Sigmoid colon (tissue), 7 donors: ENCODE measurements at places on chromosomes 11 and 22. TPM values are rescaled to one million over a fixed set of nuclear protein-coding genes. Genes with fewer than 3 reads are reported as not detected.

DNA sequence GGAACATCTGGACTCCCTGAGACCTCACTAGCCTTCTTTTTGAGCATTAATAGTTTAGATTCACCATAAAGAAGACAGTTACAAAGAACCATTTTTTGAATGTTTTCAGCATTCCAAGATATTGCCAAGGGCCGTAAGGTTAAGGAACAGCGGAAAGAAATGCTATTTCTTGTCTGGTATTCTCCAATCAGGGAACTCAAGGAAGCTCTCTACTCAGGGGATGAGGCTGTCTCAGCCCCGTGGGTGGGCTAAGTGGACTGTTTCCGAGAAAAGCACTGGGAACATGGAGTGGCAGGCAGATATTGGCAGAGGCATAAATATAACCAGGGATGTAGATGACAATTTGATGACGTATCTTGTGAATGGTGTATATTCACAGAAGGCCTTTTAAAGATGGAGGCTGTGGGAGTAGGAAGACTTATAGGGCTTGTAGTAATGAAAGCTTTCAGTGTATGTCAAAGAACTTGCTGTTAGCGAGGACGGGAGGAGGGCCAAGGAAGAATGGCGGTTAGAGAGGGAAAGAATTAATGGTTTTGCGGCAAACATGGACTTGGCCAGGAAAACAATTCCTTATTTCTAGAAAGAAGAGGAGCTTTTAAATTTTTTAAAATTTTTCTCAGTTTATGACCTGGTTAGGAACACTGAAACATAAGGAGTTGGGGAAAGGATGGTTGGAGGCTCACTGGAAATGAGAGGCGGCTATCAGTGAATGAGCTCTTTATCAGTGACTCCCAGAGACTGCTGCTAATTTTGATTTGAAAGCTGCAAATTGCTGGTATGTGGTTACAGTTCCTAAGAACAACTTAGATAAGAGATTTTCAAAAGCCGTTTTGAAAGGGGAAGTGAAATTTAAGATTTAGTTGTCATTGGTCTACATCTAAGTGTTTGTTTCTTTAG is 64.6 kb downstream of the ST3GAL4 start:
- no peak overlapping the region for H3K4me3 ChIP-seq
- H3K27ac ChIP-seq, result peak overlapping the region; percentile 10
- H3K4me1 ChIP-seq, result peaks cover 25% of the 10 kb centered on the region
- H3K27me3 ChIP-seq, result no peaks in the 10 kb centered on the region
- H3K36me3 ChIP-seq, result no peaks in the 10 kb centered on the region
- no peak for DNase-seq

- H3K4me1 ChIP-seq, result peaks cover 17% of the 10 kb centered on the region
- H3K4me3 ChIP-seq, result peak overlapping the region; percentile 91
- H3K27me3 ChIP-seq, result no peaks in the 10 kb centered on the region
- H3K27ac ChIP-seq, result peak overlapping the region; percentile 94
- DNase-seq, result peak; percentile 87
Measured at GRCh38 chr11:75582895-75583717, 21.1 kb downstream of the SERPINH1 start.

DNA sequence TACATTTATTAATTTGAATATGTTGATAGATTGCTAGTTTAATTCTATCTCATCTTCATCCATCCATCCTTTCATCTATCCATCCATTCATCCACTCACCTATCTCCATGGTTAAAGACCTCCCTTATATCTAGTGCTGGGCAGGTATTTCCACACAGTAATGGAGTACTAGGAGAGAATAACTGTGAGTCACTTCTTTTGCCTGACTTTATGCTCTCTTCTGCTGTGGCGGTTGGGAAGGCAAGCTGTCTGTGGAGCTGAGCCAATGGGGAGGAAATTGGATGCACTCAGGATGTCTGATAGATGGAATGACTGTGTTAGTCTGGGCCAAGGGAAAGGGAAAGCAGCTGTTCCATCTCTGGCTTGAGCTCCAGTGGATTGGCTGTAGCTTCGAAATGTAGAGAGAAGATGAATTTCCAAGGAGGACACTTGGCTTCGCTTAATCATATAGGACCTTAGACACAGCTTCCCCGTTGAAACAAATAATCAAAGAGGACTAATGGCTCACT is 60.3 kb downstream of the NELL1 start:
- no peak for DNase-seq
- H3K27ac ChIP-seq, result no peak overlapping the region
- no peaks in the 10 kb centered on the region for H3K36me3 ChIP-seq

- no peak overlapping the region for H3K27ac ChIP-seq
- DNase-seq, result peak; percentile 79
- no peaks in the 10 kb centered on the region for H3K27me3 ChIP-seq
- no peaks in the 10 kb centered on the region for H3K36me3 ChIP-seq
- H3K4me1 ChIP-seq, result no peaks in the 10 kb centered on the region
Measured at GRCh38 chr22:30238661-30239487, 7.7 kb downstream of the LIF start.

DNA sequence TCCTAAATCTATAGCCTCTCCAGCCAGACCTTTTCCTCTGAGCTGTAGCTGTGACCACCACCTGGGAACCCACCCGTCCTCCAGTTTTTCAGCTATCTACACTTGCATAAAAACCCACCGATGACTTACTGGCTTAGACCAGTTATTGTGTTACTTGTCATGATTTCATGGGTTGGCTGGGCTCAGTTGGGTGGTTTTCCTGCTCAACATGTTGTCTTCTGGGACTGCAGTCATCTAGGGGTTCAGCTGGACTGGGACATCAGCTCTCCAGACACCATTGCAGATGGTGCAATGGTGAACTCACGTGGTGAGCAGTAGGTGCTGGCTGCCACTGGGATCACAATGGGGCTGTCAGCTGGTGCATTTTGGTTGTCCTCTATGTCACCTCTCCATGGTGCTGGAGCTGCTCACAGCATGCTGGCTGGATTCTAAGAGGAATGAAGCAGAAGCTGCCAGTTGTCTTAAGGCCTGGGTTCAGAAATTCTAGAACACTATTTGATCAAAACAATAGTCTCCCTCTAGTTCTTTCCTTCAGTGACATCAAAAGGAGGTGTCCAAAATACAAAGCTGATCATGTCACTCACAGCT is 1.3 kb upstream of the SYT13 start:
- peaks cover 13% of the 10 kb centered on the region for H3K27me3 ChIP-seq
- no peak overlapping the region for H3K27ac ChIP-seq
- peaks cover 8% of the 10 kb centered on the region for H3K4me1 ChIP-seq

DNA sequence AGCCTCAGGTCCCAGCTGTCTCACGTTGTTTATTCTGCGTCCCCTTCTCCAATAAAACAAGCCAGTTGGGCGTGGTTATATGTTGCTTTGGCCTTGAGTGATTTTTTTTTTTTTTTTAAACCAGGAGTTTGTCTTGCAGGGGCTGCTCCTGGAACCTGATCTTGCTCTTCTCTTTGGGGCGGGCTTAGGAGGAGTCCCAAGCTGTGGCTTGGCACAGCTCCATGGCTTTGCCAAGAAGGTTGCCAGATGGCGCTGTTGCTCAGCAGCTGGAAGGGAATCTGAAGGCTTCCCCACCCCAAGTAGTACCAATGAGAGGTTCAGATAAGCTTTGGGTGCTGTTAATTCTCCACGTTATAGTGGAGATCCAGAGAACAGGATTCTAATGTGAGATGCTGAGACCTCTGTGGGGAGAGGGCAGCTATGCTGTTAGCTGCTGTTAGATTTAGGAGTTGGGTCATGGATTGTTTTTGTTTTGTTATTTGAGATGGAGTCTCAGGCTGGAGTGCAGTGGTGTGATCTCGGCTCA is 2.0 kb upstream of the FERMT3 start:
- H3K27ac ChIP-seq, result peak overlapping the region; percentile 45
- H3K4me3 ChIP-seq, result no peak overlapping the region
- H3K36me3 ChIP-seq, result peaks cover 44% of the 10 kb centered on the region
- peaks cover 20% of the 10 kb centered on the region for H3K4me1 ChIP-seq
- DNase-seq, result peak; percentile 94

DNA sequence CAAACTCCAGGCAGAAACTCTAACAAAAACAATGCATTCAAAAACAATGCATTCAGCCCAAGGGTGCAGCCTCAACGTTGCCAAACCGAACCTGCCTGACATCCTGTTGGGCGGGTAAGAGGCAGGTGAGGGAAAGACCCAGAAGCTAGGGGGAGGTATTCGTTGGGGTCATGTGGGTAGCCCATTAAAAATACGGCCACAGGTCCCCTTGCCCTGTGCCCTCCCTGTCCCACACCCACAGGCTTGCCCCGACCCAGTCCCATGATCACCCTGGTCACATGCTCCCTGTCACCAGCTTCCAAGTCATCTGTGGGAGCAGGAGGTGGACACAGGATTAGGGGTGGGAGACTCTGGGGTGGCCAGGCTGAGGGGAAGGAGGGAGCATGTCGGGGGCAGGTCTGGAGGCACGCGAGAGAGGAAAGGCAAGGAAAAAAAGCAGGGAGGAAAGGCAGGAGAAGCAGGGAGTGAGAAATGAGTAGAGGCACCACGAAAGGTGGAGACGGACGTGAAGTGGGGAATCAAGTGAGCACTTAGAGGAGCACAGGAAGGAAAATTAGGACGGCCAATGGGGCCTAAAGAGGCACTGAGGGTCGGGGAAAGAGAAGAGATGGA is 683 bp downstream of the PLA2G6 start:
- peak overlapping the region; percentile 36 for H3K4me3 ChIP-seq
- DNase-seq, result no peak
- peak overlapping the region; percentile 87 for H3K27ac ChIP-seq
- no peaks in the 10 kb centered on the region for H3K36me3 ChIP-seq
- no peaks in the 10 kb centered on the region for H3K27me3 ChIP-seq
- H3K4me1 ChIP-seq, result no peaks in the 10 kb centered on the region

NXPE1 gene
- 36.3 TPM for polyA plus RNA-seq

HTR3A gene
- not detected for polyA plus RNA-seq

PHETA2 gene
- polyA plus RNA-seq, result 13.2 TPM

POU2AF2 gene
- 1.5 TPM for polyA plus RNA-seq

OR8G5 gene
- 0.10 TPM for polyA plus RNA-seq

DENND5A gene
- polyA plus RNA-seq, result 19.3 TPM
